ENCODE measurements at places on chromosomes 3 and 15. TPM values are rescaled to one million over a fixed set of nuclear protein-coding genes. Genes with fewer than 3 reads are reported as not detected.

DNA sequence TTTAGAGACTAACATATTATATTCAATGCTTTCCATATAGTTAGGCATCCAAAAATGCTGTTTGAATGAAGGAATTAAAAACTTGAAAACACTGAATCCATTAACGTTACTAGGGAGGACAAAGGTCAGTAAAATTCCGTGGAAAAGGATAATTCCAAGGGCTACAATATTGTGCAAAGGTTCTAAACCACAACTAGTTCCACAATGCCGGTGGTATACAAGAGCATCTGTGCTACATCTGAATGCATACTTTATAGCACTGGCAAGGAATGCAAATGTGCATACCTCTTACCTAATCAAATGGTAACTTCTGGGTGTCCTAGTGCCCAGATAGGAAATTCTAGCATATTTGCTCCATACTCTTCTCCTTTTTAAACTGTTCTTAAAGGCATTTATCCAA lies 2.2 kb downstream of the ICE2 start:
- peak; percentile 38 for DNase-seq

- DNase-seq, result peak; percentile 27
Observed at GRCh38 chr3:152428577-152428976, 159.8 kb downstream of the MBNL1 start.

DNA sequence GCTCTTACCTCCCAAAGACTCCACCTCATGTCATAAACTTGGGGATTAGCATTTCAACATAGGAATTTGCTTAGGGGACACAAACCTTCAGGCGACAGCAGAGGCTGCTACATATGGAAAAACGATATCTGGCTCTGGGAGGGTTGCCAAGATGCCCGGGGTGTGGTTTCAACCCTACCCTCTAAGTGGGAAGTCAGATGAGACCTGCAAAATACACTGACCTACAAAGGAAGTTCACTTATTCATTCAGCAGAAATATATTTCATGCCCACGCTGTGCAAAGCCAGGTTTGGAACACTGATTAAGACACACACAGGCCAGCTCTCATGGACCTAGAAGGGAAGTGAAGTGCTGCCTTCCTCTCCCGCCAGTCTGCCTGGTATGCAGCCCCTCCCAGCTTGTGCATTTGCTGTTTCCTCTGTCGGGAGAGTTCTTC lies 239.3 kb downstream of the FEZF2 start:
- DNase-seq, result peak; percentile 49

- DNase-seq, result no peak
Observed at GRCh38 chr3:55512571-55513343, 25.7 kb upstream of the WNT5A start.

DNA sequence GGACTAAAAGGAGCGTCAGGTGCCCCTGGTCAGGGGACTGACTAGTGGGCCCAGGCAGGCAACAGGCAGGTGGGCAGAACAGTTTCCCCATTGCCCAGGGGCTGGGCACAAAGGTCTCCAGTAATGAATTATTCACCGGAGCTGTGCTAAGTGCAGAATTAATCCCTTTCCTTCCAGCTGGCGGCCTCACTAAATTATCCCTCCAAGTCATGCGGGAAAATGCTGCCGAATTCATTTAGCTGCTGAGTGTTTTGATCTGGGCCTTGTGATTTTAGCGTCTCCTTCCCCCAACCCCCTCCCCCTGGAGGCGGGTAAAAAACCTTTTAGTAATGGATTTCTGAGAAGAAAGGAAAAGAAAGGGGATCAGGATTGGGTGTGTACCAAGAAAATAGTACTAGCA lies 47.2 kb downstream of the CCDC33 start:
- no peak for DNase-seq

DNA sequence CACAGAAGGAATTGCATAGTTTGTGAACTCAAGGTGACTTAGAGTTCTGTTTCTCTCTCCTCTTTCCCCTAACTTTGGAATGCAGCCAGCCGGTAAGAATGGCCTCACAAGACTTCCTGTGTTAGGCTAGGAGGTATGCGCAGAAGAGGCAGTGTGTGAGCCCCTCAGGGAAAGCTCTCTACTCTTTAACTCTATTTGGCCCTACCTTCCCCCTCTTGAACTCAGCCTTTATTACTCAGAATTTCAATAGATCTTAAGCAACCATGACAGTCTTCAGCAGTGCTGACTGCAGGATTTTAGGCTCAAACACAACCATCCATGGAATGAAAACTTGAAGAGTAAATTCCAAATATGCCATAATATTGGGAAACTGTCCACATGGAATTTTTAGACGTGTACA lies 209.5 kb downstream of the DTWD1 start:
- no peak for DNase-seq

- peak; percentile 34 for DNase-seq
Observed at GRCh38 chr3:182323126-182323700, 470.1 kb upstream of the ATP11B start.

- no peak for DNase-seq
Observed at GRCh38 chr3:116808725-116809124, 99.1 kb downstream of the TUSC7 start.

GOLGA6L10 gene
- total RNA-seq, result 0.25 TPM

C3orf85 gene
- not detected for total RNA-seq

EFCAB12 gene
- not detected for total RNA-seq

SLC12A1 gene
- total RNA-seq, result not detected

CD200R1 gene
- not detected for total RNA-seq

EXOSC7 gene
- 43.4 TPM for total RNA-seq
